ENCODE measurements at places on chromosomes 7 and 10.
A peak's percentile ranks its signal among the peaks of the same experiment; 100 is the strongest.

DNA sequence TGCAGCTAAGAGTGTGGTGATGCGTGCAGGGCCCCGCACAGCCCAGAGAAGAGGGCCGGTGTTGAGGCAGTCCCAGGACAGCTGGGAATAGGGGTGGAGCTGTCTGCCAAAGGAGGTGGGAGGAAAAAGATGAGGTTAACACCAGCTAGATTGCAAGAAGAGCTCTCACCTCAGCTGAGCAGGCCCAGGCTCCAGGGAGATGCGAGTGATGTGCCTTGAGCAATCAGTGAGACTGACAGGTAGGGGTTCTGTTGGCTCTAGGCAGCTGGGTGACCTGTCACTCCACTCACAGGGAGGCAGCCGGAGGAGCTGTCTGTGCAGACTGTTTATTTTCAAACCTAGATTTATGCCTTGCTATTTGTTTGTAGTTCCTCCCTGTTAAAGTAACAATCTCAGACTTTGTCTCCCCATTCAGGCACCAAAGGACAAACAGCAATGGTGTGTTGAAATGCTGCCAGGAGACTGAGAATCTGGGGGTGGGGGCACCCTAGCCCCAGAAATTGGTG lies 205.1 kb upstream of the CXCL12 start:
- no peak overlapping the region for H3K4me3 ChIP-seq
- no peaks in the 10 kb centered on the region for H3K27me3 ChIP-seq
- H3K36me3 ChIP-seq, result no peaks in the 10 kb centered on the region
- DNase-seq, result no peak
- no peaks in the 10 kb centered on the region for H3K4me1 ChIP-seq
- no peak overlapping the region for H3K27ac ChIP-seq

- peak overlapping the region; percentile 95 for H3K27ac ChIP-seq
- H3K4me1 ChIP-seq, result peaks cover 15% of the 10 kb centered on the region
- H3K27me3 ChIP-seq, result no peaks in the 10 kb centered on the region
- no peak for DNase-seq
Observed at GRCh38 chr10:50990568-50991455, 83.5 kb upstream of the PRKG1 start.

- no peaks in the 10 kb centered on the region for H3K27me3 ChIP-seq
- no peak overlapping the region for H3K27ac ChIP-seq
- H3K4me3 ChIP-seq, result no peak overlapping the region
Observed at GRCh38 chr10:42970451-42971250, 106.2 kb upstream of the RET start.

DNA sequence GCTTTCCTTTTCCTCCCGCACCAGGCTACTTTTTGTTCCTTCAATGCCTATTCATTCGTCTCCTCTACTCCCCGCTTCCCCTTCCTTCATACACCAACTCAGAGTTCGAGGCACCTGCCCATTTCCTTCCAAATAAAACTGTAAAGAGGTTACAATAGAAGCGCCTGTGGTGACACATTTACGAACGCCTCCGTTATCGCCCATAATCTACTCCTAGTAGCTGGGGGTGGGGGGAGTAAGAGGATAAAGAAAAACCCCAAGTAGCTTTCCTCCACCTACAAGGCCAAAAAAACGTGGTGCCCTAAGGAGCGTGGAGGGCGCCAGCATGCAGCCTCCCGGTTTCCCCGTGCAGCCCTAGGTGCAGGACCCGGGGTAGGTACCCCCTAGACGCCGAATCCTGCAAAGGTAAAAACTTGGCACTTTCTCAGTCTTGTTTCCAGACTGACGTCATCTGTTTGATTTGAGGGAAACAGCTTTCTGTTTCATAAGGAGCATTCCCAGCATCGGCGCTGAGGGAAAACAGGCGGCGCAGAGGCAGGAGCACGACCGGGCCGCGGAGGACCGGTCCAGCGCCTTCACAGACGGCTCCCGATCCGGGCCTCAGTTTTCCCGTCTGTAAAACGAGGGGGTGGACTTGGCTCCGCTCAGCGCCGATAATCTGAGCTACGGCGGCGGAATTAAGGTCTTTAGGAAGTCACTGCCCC lies 922 bp downstream of the PPA1 start:
- H3K27ac ChIP-seq, result peak overlapping the region; percentile 77
- peaks cover 41% of the 10 kb centered on the region for H3K4me1 ChIP-seq
- H3K27me3 ChIP-seq, result no peaks in the 10 kb centered on the region

- peaks cover 9% of the 10 kb centered on the region for H3K4me1 ChIP-seq
- no peak overlapping the region for H3K4me3 ChIP-seq
- H3K36me3 ChIP-seq, result peaks cover 4% of the 10 kb centered on the region
- peak overlapping the region; percentile 20 for H3K27ac ChIP-seq
- DNase-seq, result no peak
Observed at GRCh38 chr7:5230265-5231067, 40.4 kb downstream of the WIPI2 start.

- H3K36me3 ChIP-seq, result no peaks in the 10 kb centered on the region
- no peak overlapping the region for H3K4me3 ChIP-seq
- H3K27ac ChIP-seq, result no peak overlapping the region
- H3K27me3 ChIP-seq, result no peaks in the 10 kb centered on the region
Observed at GRCh38 chr10:130802301-130802700, 509.2 kb downstream of the TCERG1L start.

GRCh38 chr7:56105508-56105907 lies 768 bp downstream of the CHCHD2 start:
- no peak for DNase-seq
- peak overlapping the region; percentile 98 for H3K4me3 ChIP-seq
- H3K27me3 ChIP-seq, result no peaks in the 10 kb centered on the region
- H3K27ac ChIP-seq, result peak overlapping the region; percentile 79

GRCh38 chr7:6106140-6106904 lies 75.1 kb downstream of the ANKRD61 start:
- H3K27ac ChIP-seq, result peak overlapping the region; percentile 79
- H3K27me3 ChIP-seq, result no peaks in the 10 kb centered on the region
- no peak for DNase-seq
- H3K4me1 ChIP-seq, result peaks cover 29% of the 10 kb centered on the region
- peak overlapping the region; percentile 54 for H3K4me3 ChIP-seq

GRCh38 chr10:119243967-119244366 lies 36.6 kb downstream of the GRK5 start:
- H3K4me3 ChIP-seq, result no peak overlapping the region
- H3K27me3 ChIP-seq, result no peaks in the 10 kb centered on the region
- H3K36me3 ChIP-seq, result no peaks in the 10 kb centered on the region
- peaks cover 25% of the 10 kb centered on the region for H3K4me1 ChIP-seq

GRCh38 chr10:84397735-84398144 lies 69.4 kb downstream of the CCSER2 start:
- no peaks in the 10 kb centered on the region for H3K27me3 ChIP-seq
- no peak for DNase-seq
- H3K36me3 ChIP-seq, result no peaks in the 10 kb centered on the region
- no peak overlapping the region for H3K27ac ChIP-seq
- H3K4me1 ChIP-seq, result peaks cover 14% of the 10 kb centered on the region

DNA sequence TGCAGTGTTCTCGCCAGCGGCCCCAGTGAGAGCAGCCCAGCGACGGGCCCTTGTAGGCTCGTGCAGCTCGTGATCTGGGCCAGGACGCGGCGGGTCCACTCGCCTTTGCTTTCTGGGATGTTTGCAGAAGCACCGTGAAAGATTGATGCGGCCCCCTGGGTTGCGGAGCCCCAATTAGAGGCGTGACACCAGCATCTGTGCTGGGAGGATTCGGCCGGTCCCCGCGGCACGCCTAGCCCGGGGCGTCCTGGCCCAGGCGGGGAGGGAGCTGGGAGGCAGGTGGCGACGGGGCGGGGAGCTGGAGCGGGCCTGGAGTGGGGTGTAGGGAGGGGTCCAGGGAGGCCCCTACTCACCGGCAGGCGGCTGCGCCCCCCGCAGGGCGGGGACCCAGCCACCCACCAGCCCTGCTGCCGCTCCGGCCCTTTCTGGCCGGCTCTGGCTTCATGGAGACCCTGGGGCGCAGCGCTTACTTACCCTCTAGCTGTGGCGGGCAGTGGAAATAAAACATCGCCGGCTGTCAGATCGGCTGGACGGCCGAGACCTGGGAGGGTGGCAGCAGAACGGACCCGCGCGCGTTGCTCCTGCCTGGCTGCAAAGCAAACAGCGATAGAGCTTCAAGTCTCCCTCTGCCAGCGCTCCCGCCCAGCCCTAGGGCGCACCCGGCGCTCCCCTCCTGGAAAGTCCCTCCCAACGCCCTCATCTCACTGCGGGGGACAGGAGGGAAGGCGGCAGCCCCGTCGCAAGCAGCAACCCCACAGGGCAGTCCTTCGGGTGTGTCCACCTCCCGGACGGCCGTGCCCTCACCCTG lies 752 bp downstream of the DRGX start:
- peaks cover 26% of the 10 kb centered on the region for H3K27me3 ChIP-seq
- no peak overlapping the region for H3K27ac ChIP-seq
- peaks cover 19% of the 10 kb centered on the region for H3K4me1 ChIP-seq
- no peak for DNase-seq
- no peak overlapping the region for H3K4me3 ChIP-seq

DNA sequence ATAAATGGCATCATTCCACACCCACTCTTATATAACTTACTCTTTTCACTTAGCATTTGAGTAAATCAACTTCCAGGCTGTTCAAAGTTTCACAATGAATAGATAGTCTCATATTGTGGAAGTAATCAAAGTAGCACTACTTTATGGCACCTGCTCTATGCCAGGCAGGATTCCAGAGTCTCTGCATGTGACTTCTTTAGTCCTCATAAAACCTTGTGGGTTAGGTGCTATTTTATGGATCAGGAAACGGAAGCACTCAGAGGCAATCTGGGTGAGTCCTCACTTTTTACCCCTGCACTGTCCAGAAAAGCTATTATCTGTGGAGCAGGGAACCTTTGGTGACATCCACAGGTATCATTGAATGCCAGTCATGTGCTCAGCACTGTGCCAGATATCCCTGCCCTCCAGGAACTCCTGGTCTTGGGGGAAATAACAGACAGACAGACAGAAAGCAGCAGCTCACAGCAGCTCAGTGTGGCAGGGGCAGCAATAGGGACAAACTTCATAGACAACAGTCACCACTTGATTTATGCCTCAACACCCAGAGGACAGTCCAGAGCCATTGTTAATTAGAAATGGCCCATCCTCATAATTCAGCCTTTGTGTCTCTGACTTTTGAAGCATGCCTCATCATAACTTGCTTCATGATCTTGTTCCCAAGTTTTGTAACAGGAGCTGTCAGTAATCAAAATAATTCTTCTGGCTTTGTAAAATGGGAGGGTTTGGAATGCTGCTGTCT lies 160.6 kb downstream of the SEC23IP start:
- no peaks in the 10 kb centered on the region for H3K36me3 ChIP-seq
- H3K27me3 ChIP-seq, result no peaks in the 10 kb centered on the region
- H3K27ac ChIP-seq, result no peak overlapping the region

- H3K4me1 ChIP-seq, result no peaks in the 10 kb centered on the region
- no peaks in the 10 kb centered on the region for H3K36me3 ChIP-seq
- H3K27ac ChIP-seq, result no peak overlapping the region
- H3K4me3 ChIP-seq, result no peak overlapping the region
- no peaks in the 10 kb centered on the region for H3K27me3 ChIP-seq
Observed at GRCh38 chr10:126503392-126504062, 115.2 kb upstream of the ADAM12 start.

DNA sequence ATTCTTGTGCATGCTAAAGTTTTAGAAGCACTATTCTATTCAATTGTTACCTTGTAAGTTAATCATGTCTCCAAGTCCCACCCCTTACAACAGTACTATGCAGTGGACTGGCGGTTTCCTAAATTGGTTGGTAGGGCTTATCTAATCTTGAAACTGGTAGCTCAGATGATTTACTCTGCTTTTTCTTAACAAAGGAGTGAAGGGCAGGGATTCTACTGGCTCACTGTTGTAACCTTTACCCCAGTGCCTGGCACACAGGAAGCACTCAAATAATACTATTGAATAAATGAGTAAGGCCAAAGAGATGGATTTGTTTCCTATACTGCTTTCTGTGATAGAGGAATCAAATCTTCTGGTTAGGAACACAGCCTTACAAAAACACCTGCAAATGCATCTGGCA lies 46.0 kb upstream of the CYCS start:
- no peaks in the 10 kb centered on the region for H3K27me3 ChIP-seq
- no peak overlapping the region for H3K4me3 ChIP-seq
- DNase-seq, result no peak
- H3K27ac ChIP-seq, result no peak overlapping the region
- H3K4me1 ChIP-seq, result no peaks in the 10 kb centered on the region

GRCh38 chr7:149765399-149766121 lies 7.8 kb downstream of the ZNF467 start:
- no peak for DNase-seq
- no peak overlapping the region for H3K4me3 ChIP-seq
- no peaks in the 10 kb centered on the region for H3K4me1 ChIP-seq
- H3K36me3 ChIP-seq, result no peaks in the 10 kb centered on the region
- H3K27me3 ChIP-seq, result no peaks in the 10 kb centered on the region
- H3K27ac ChIP-seq, result no peak overlapping the region

- peaks cover 27% of the 10 kb centered on the region for H3K4me1 ChIP-seq
- H3K27me3 ChIP-seq, result no peaks in the 10 kb centered on the region
- DNase-seq, result no peak
Observed at GRCh38 chr10:97509120-97509680, 10.5 kb downstream of the UBTD1 start.

GRCh38 chr10:46232084-46232483 lies 54.7 kb upstream of the ANTXRL start:
- H3K27me3 ChIP-seq, result no peaks in the 10 kb centered on the region
- H3K4me1 ChIP-seq, result no peaks in the 10 kb centered on the region
- peak; percentile 58 for DNase-seq
- H3K4me3 ChIP-seq, result no peak overlapping the region
- no peak overlapping the region for H3K27ac ChIP-seq
- H3K36me3 ChIP-seq, result no peaks in the 10 kb centered on the region

DNA sequence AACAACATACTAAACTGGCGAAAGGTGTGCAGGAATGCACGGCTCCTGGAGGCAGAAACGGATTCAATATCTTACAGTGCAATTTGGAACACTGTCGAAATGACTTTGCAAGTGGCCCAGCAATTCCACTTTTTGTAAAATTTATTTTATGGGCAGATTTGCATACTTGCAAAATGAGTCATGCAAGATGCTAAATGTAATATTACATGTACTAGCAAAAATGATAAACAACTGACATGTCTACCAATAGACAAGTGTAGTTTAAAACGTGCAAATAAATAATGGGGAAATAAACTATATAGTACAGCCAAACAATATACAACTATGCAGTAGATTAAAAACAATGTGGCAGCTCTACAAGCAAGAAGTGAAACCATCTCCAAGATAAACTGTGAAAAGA lies 97.7 kb downstream of the ARHGAP12 start:
- no peaks in the 10 kb centered on the region for H3K27me3 ChIP-seq
- no peaks in the 10 kb centered on the region for H3K36me3 ChIP-seq
- no peak overlapping the region for H3K27ac ChIP-seq
- H3K4me1 ChIP-seq, result peaks cover 8% of the 10 kb centered on the region
- no peak for DNase-seq
- H3K4me3 ChIP-seq, result no peak overlapping the region

DNA sequence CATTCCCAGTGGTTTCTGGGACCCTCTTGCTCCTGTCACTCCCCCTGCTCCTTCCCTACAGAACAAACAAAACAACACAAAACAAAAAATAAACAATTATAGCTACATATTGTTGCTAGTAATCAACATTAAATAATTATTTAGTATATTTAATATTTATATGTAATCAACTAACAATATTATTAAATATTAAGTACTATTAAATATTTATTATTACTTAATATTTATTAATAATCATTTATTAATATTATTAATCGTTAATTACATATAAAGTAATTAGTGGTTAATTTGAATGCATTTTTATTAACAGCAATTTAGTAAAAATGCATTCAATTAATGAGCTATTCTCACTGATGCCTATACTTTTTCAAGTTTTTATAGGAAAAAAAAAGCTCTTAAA lies 139.4 kb downstream of the ITGB8 start:
- no peak for DNase-seq
- H3K27ac ChIP-seq, result no peak overlapping the region
- no peaks in the 10 kb centered on the region for H3K27me3 ChIP-seq
